Activated CD4-positive, alpha-beta T cell treated with anti-CD3 and anti-CD28 coated beads for 4 hours (primary cell): ENCODE measurements at places on chromosomes 12 and 14.
A peak's percentile ranks its signal among the peaks of the same experiment; 100 is the strongest.

GRCh38 chr12:51897181-51897580, 9.3 kb downstream of the ANKRD33 start:
- no peak for DNase-seq

- DNase-seq = peak; percentile 60
Observed at GRCh38 chr14:106308839-106309389, 782.5 kb downstream of the TMEM121 start.

DNA sequence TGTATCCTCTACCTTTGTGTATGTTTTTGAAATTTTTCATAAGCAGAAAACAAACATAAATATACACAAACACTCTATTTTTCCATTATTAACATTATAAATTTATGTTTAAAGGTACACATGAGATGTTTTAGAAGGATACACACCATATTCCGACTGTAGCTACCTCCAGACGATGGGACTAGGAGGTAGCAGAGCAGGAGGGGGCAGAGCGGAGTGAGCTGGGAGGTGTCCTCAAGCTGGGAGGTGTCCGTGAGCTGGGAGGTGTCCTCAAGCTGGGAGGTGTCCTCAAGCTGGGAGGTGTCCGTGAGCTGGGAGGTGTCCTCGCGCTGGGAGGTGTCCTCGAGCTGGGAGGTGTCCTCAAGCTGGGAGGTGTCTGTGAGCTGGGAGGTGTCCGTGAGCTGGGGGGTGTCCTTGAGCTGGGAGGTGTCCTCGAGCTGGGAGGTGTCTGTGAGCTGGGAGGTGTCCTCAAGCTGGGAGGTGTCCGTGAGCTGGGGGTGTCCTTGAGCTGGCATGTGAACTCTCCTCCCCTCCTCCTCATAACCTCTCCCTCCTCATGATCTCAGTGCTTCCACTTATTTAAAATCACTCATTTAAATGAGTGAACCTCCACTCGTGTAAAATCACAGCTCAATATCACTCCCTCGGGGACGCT, 346.9 kb upstream of the SFSWAP start:
- no peak for DNase-seq

DNA sequence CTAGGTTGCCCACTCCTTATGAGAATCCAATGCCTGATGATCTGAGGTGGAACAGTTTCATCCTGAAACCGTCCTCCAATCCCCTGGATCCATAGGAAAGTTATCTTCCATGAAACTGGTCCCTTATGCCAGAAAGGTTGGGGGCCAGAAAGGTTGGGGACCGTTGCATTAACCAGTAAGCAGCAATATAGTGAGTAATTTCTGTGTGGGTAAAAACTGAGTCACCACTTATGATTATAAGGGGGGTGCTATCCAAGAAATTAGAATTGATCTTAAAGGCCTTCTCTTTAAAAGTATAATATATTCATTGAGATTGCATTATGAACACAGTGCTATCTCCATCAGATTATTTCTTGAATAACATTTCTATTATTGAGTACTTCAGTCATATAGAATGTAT, 97.2 kb downstream of the PCNX1 start:
- no peak for DNase-seq

- no peak for DNase-seq
Observed at GRCh38 chr14:101072070-101072469, 168.5 kb upstream of the RTL1 start.

GRCh38 chr14:91063119-91063518, 2.7 kb upstream of the RPS6KA5 start:
- DNase-seq = no peak

DNA sequence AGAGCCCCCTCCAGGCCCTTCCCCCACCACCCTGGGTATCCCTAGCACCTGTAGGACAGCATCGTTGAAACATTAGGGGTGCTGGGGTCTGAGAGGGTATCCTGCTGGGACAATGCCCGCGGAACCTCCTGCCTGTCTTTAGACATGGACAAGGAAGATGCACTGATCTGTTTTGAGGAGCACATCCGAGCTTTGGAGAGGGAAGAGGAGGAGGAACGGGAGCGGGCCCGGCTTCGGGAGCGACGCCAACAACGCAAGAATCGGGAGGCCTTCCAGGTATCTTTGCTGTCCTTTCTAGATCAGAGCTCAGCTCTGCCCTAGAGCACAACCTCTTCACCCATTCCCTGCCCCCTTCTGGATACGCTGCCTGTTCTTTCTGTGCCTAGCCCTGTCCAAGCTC, 13.2 kb downstream of the PRPF40B start:
- no peak for DNase-seq

DNA sequence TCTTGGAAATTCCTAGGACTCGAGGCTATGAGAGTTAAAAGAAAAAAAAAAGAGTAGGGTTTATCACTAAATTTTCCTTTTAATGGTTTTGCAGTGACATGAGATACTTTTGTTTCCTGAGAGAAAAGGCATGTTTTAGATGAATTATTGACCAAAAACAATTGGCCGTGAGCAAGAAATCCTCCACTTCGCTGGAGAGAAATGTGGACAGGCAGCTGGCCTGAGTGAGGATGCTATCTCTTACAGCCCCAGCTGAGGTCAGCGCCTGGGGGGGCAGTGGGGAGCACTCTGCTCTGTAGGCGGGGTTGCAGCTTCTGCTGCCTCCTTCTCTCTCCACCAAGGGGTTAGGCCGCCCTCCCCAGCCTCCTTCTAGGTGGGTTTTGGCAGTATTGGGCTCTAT, 54.7 kb downstream of the PRIMA1 start:
- no peak for DNase-seq

DNA sequence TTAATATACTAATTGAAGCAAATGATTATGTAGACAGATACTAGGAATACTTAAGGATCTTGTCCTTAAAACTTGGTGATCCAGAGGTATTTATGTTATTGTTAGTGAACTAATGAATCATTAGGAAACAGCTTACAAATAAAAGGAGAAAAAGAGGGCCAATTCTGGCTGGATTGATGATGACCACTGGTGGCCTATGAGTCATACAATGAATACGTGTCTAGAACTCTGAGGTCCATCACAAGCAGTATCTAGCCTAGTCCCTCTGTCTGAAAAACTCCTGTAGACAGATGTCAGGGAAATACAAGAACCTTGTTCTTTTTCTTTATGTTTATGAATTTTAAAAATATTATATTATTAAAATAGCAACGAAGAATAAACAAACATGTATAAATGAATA, 51.7 kb upstream of the RTL1 start:
- DNase-seq = no peak

DNA sequence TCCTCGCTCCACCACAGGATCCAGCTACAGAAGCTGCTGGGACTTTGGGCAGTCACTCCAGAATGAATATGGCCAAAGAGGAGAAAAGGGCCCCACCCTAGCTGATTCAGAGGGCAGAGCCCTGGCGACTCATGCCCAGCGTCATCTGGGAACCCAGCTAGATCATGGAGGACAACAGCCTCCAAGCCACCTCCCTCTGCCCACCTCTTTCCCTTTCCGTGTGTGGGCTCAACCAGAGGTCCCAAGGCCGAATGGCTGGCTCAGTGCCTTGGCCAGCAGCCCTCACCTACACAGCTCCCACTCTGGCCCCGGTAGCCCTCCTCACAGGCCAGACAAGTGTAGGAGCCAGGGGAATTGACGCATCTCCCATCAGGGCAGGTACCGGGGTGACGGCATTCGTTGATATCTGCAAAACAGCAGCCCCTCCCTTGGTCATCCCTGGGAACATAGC, 17.4 kb downstream of the ISCA2 start:
- no peak for DNase-seq

DNA sequence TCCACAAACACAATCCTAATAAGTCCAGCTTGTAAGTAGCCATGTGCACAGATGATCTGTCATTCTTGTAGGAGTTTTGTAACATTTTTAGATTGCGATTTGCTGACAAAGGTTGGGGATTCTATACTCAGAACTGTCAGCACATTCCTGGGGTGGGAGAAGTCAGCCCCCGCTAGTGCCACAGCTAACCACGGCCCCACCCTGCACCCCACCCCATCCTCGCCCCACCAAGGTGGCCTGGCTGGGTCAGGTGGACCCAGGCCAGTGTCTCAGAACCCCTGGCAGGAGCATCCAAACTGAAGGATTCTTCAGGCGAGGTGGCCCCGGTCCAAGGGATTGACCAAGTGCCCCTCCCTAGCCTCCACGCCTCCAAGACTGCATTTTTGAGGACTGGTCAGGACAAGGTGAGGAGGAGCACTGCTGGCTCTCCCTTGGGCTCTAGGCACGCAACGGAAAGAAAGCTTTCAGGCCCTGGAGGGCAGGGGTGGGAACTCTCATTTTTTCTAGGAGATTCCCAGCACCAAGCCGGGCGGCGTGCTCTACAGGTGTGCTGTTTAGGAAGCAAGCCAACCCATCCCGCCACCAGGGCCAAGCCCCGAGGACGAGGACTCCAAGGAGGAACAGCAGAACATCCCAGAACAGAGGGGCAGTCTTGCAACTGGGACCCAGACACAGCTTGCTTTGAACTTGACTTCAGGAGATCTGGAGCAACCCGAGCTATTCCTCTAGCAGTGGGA, 172.8 kb downstream of the BCL11B start:
- no peak for DNase-seq

GRCh38 chr12:2268471-2269286, 215.9 kb downstream of the CACNA1C start:
- no peak for DNase-seq

GRCh38 chr14:61726778-61727658, 31.7 kb downstream of the HIF1A start:
- DNase-seq = no peak

- DNase-seq = no peak
Observed at GRCh38 chr12:24499151-24500146, 449.5 kb downstream of the BCAT1 start.

- no peak for DNase-seq
Observed at GRCh38 chr12:32260696-32261095, 138.7 kb upstream of the FGD4 start.

DNA sequence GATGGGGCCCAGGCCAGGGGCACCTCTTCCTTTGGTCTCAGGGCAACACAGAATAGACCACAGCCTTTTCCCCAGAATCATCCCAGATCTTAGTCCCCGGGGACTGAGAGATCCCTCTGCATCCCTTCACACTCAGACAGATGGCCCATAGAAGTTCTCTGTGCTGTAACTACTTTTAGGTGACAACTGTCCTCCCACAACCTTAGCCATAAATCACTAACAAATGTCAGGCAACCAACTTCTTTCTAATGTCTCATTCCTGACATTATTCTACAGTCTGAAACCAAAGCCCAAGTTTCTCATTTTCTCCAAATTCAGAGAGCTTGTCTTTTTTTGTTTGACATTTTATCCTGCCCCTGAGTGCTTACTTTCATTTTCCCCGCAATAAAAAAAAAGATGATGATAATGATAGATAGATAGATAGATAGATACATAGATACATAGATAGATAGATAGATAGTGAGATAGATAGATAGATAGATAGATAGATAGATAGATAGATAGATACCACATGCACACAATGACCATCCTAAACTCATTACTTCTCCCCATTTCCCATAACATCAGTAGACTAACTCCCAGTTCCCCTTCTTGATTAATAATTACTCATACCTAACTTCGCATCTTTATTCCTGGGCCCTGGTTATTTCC, 28.6 kb downstream of the DUSP6 start:
- no peak for DNase-seq

DNA sequence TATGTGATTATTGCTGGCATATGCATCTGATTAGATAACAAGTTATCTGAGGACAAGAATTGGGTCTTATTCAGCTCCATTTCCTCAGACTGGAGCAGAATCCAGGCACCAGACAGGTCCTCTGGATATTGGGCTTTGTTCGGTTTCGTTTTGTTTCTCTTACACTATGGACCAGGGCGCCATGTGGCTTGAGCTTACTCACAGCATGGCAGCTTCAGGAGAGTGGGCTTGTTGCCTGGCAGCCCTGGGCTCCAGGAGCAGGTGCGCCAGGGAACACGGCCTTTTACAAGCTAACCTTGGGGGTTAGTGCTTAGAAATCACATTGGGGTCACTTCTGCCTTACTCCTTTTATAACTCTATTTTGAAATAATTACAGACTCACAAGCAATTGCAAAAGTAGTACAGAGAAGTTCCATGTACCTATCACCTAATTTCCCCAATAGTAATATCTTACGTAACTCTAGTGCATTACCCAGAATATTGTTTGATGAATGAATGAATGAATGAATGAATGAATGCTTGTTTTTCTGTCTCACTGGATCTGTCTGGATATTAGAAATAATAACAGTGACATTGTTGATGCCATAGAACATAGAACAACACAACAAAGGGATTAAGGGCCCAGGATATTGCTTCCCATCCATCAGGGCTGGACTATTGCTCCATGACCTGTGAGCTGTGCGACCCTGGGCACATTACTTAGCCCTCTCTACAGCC, 39.0 kb downstream of the CMKLR1 start:
- DNase-seq = no peak

DNA sequence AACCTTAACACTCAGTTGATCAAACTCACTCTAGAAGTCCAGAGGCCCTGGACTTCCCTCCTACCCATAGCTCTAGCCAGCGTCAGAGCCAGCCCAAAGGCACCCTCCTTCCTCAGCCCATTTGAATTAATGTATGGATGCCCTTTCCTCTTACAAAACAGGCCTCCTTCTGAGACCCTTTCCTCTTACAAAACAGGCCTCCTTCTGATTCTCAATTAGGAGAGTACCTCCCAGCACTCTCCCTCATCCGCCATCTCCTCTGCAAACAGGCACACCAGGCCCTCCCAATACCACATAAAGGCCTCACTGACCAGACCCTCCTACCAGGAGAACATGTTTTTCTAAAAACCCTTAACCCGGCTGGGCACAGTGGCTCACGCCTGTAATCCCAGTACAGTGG, 65.7 kb downstream of the MOK start:
- DNase-seq = no peak

DNA sequence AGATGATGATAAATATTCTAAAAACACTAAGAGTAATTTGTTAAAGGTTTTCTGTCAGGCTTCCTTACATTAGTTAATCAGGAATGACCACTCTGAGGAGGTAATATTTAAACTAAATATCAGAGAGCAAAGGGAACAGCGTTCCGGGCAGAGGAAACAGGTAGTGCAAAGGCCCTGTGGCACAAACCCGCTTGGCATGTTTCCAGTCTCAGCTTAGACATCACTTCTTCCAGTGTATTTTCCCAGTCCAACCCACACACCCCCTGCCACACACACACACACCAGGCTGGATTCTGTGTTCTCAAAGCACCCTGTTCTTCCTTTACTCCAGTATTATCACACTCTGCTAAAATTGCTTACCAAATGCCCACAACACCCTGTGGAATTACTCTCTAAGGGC, 247.1 kb downstream of the RPS29 start:
- DNase-seq = no peak

GRCh38 chr14:81172881-81173280, 47.9 kb downstream of the GTF2A1 start:
- DNase-seq = no peak

DNA sequence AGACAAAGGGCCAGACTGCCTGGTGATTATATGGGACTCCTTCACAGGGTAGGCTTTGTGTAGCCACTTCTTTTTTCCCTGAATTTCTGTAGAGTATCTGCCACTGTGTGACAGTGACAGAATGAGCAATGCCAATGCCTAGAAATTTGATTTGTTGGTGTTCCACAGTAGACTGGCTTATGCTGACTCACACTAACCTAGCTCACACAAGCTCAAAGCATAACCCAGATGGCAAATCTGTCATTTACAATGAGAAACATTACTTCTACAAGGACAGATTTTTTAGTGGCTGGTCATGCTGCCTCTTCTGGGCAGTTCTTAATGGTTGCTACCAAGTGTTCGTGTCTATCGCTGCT, 15.9 kb downstream of the CFAP251 start:
- DNase-seq = no peak

GRCh38 chr14:103710771-103711377, 4.4 kb downstream of the XRCC3 start:
- no peak for DNase-seq
